ENCODE measurements at places on chromosomes 6 and 20.

- DNase-seq: peak; percentile 85
These were observed 44.5 kb downstream of the RBM38 start for GRCh38 chr20:57435498-57436222.

GRCh38 chr20:62891111-62891510 lies 29.5 kb upstream of the TCFL5 start:
- no peak for DNase-seq

DNA sequence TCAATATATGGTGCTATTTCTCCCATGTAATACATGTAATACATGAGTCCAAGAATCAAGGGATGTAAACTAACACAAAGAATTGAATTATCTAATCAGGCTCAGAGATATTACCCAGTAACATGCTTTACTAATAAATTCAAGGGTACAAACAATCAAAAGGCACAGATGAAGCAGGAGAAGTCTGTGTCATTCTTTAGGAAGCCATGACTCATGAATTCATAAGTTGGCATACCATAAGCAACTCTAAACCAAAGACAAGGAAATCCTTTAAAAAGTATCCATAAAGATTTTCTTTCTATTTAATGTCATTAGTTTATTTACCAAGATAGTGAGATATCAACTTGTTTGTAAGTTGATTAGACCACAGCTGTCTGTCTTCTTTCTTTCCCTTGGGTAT lies 446.0 kb upstream of the IMPG1 start:
- DNase-seq: no peak

GRCh38 chr6:136889271-136890193 lies 32.6 kb upstream of the SLC35D3 start:
- DNase-seq: no peak

DNA sequence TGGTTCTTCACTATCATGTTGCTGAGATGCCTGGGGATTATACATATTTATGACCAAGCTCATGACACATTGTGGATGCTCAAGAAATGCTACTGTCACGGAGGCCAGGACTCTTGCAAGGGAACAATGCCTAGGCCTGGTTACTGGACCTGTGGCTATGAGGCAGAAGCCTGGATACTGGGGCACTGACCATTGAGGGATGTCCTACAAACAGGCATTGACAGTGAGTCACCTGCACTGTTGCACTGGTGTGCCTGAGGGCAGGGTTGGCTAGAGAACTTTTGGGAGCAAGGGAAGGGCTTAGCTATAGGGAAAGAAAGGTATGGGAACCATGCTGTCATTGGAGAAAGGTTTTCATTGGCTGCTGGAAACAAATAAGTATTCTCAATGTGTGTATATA lies 313.1 kb upstream of the SUPT3H start:
- no peak for DNase-seq

DNA sequence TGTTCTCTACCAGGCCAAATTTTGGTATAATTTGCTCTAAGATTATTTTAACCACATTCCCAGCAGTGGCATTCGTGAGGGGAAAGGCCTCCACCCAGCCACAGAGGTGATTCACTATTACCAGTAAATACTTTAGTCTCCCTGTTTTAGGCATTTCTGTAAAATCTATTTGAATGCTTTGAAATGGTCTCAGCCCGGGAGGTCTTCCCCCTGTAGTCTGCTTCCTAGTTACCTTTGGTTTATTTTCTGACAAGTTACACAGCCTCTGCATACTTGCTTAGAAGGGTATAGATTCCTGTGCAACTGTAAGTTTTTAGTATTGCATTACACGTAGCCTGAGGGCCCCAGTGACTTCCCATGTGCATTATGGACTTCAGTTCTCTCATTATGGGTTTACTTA lies 248.7 kb downstream of the C6orf118 start:
- DNase-seq: no peak

GRCh38 chr20:34084227-34084923 lies 27.7 kb downstream of the EIF2S2 start:
- no peak for DNase-seq
